Keratinocyte (primary cell): ENCODE measurements at places on chromosomes 5 and 9.

- DNase-seq = no peak
Observed at GRCh38 chr9:135330685-135331590, 148.6 kb upstream of the PPP1R26 start.

DNA sequence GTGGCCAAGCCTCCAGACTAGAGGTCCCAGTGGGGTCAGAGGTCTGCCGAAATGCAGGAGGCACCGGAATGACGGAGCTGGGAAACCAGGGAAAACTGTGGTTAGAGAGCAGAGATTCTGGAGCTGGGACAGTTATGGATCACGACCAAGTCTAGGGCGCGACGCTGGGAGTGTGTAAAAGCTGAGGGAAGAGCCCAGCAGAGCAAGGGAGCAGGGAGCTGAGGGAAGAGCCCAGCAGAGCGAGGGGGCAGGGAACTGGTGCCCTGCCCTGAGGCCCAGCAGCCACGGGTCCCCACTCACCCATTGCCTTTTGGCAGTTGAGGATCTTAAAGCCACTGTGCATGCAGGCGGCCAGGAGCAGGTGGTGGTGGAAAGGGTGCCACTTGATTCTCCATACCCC is 12.5 kb downstream of the MRPL41 start:
- no peak for DNase-seq

GRCh38 chr9:105912863-105913516 is 218.6 kb downstream of the TMEM38B start:
- peak; percentile 36 for DNase-seq

GRCh38 chr9:660227-660626 is 181.3 kb upstream of the DMRT1 start:
- no peak for DNase-seq

GRCh38 chr5:39197556-39197955 is 21.8 kb downstream of the FYB1 start:
- no peak for DNase-seq

- DNase-seq = no peak
Observed at GRCh38 chr9:463455-464171, 248.9 kb downstream of the DOCK8 start.

DNA sequence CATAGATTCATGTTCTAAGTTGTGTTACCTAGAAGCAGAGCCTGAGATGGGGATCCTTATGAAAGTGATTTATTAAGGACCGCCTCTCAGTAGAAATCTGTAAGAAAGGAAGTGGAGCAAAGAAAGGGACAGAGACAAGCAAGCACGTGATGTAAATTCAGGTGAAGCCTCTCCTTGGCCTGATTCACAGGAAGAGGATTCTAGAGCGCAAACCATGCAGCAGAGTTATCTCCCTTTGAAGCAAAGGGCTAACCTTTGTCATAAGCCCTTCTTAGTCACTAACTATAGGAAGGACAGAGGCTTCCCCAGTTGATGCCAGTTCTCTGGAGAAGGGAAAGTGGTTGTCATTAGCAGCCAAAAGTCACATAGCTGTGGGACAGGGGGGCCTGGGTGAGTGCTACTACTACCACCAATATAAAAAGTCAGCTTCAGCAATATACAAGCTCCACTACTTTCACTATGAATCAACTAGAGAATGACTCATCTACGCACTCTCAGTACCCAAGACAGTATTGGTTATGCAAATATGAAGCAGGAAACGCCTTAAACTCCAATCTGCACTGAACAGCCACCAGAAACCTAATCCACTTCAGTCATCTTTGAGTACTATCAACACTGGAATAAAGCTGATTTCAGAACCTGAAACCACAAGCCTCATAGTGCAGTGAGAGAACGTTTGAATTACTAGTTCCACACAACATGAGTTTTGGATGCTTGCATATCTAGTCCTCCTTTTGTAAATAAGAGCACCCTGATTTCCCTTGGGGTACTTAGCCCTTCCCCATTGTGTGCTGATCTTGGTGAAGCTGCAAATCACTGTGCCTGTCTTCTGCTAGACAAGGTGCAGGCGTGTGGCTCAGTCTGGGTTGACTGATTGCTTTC is 162.7 kb downstream of the ZNF608 start:
- DNase-seq = peak; percentile 9

DNA sequence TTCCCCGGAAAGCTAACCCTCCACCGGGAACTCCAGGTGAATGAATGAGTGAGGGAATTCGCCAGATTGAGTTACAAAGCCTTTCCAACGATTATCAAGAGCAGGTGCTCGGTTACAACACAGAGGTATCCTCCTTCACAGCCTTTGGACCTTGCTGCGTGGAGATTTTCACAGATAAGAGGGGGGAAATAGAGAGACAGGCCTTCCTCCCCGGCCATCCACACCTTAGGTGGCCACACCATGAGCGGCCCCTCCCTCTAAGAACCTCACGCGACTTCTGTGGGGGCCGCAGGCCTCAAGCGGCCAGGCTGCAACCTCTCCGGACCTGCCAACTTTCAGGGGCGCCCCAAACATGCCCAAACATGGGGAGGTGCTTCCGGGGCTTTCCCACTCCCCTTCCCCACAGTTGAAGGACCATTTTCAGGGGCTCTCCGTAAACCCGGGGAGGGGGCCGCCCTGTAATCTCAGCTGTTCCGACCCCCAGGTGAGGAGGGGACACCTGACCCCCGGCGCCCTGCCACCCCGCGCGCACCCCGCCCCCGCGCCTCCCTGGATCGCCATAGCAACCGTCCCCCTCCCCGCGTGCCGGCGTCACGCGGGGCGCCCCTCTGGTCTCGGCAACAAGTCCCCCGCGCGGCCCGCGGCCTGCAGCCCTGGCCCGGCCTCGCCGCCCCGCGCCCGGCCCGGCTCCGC is 603 bp downstream of the DENND1A start:
- no peak for DNase-seq

DNA sequence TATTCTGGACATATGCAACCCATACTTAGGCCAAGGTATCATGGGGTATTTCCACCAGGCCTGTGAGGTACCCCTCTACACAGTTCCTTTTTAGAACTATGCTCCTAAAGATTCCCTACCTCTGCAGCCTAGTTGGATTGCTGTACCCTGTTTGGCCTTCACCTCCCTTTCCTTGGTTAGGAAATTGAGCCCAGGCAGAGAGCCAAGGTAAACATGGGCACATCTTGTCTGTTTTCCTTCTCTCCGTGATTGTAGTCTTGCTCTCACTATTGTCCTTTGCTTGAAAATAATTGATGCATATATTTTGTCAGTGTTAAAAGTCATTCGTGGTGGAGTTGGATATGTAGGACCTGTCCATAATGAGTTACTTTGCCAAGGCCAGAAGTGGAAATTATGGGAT is 26.7 kb downstream of the BDP1 start:
- DNase-seq = no peak

- DNase-seq = no peak
Observed at GRCh38 chr9:71515107-71515506, 253.2 kb downstream of the CEMIP2 start.

GRCh38 chr5:167985373-167985772 is 306.1 kb upstream of the WWC1 start:
- no peak for DNase-seq

DNA sequence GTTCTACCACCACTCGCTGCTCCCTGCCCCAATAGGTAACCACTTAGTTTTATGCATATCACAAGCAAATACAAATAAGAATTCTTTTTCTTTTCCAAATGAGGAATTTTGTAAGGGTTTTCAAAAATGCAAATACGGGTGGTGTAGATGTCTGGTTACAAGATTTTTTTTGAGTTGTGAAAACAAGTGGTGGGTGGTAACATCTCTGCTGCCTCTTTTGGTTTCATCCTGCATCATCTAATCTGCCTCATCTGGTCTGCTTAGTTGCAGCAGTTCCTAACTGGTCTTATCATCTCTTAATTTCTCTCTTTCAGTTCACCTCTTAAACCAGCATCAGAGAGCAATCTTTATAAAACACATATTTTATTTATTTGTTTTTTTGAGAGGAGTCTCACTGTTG is 5.3 kb downstream of the NFX1 start:
- no peak for DNase-seq

GRCh38 chr5:53243403-53243802 is 133.8 kb upstream of the MOCS2 start:
- no peak for DNase-seq

- DNase-seq = no peak
Observed at GRCh38 chr9:16721972-16722371, 148.5 kb downstream of the BNC2 start.

- DNase-seq = no peak
Observed at GRCh38 chr5:150131978-150132694, 23.5 kb downstream of the PDGFRB start.

DNA sequence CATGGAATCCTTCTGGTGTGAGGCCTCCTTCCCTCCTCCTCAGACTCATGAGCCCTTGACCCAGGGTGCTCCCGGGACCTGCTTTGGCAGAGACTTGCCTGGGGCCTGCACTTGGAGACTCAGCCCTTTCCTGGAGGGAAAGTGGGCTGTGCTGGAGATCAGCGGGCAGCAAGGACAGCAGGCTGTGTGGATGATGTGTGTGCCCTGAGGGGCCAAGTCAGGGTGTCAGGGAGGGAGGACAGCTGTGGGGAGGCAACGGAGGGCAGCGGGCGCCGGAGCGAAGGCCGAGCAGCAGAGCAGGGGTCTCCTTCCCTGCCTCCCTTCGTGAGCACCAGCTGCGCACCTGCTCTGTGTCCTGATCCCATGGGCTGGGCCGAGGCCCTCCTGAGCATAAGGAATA is 6.1 kb upstream of the CSF2 start:
- no peak for DNase-seq

DNA sequence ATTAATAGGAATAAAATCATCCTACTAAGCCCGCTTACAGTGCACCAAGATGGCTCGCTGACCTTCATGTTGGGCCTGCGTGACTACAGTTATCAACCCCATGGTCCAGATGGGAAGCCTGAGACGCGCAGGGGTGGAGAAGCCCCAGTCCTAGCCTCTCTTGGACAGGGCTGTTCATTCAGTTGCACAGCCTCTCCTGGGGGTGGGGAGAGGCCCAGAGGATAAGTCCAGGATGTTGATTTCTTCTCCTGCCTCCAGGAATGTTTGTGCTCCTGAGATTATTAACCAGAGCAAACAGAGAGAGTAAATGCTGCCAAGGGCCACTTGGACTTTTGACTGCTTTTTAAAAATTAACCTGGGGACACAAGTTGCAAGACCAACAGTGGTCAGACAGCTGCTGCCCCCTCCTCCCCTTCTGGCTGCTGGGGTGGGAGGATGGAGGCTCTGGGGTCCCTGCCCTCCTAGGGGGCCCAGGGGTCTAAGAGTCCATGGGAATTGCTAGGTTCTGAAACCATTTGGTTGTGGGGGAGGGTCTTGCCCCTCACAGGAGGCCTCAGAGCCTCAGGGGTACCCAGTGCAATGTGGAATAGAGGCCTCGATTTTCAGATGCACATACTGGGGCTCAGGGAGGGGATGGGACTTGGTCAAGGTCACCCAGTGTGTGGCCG is 2.8 kb upstream of the AMBP start:
- DNase-seq = no peak

DNA sequence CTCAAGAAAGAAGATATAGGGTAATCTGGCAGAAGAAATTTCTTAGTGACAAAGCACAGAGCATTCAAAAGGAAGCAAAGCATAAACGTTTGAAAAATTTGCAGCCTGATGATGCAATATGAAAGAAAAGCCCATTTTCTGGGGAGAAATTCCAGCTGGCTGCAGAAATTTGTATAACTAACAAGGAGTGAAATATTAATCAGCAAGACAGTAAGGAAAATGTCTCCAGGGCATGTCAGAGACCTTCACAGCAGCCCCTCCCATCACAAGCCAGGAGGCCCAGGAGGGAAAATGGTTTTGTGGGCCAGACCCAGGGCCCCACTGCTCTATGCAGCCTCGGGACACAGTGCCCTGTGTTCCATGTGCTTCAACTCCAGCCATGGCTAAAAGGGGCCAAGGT is 359.4 kb downstream of the HINT1 start:
- DNase-seq = no peak

DNA sequence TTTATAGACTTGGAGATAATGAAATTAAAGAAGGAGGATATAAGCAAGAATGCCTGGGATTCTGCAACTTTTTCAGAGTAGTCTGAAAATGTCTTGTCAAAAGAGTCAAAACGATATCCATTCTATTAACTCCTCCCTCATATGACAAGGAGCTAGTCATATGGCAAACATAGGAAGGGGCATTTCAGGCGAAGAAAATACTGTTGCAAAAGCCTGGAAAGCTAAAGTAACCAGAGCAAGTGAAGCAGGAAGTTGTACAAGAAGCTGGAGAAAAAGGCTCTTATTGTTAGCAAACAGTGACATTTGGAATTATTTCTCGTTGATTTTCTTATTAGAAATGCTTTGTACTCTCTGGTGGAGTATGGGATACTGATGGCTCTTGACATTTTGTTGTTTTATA is 94.0 kb upstream of the PTPRD start:
- DNase-seq = no peak

DNA sequence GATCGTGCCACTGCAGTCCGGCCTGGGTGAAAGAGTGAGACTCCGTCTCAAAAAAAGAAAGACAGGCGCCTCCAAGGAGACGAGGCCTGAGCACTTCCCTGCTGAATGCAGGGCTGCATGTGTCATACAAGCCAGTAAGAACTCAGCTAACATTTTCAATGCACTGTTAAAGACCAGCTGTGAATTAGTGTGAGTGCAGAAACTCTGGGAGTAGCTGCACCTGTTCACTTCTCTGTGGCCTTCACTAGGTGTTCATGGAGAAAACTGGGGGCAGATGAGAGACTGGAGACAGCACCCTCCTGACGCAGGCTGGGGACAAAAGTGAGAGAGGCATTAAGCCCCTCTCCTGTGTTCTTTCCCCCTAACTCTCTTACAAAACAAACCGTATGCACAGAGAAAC is 41.8 kb downstream of the FBXO10 start:
- no peak for DNase-seq

DNA sequence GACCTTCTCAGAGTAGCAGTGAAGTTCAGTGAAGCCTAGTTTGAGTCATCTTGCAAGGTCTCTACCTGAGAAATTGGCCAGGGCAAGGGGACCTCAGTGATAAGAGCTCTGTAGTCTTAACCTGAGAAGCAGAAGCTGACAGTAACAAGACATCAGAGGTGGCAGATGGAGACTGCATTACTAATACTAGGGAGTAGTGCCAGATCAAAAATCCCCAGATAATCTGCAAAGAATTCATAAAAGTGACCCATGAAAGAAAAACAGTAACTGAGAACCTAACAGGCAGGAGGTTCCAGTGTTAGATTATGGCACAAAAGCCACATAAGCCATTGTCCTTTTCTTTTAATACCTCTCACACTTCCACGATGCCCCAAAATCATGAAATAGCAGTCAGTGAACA is 175.5 kb downstream of the MUSK start:
- DNase-seq = no peak

- DNase-seq = no peak
Observed at GRCh38 chr5:112795342-112795741, 57.7 kb downstream of the APC start.

GRCh38 chr9:72586388-72587130 is 65.2 kb downstream of the TMC1 start:
- peak; percentile 58 for DNase-seq

GRCh38 chr5:135158314-135158697 is 124.3 kb upstream of the PITX1 start:
- DNase-seq = no peak

DNA sequence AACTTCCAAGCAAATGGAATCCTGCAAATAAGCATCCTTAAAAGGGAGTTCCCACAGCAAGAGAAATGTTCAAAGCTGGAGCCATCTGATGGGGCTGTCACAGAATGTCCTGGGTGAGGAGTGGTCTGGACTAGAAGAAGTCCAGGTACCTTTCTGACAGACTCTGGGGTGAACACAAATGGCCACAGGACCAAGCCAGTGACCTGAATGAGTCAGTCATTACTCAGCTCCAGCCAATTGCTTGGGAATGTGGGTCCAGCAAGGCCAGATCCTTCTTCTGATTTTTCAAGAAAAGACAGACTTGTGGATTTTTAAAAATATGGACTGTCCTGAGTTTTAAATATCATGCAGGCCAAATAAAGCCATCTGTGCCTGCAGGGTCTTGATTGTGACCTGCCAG is 30.1 kb downstream of the GALNT10 start:
- DNase-seq = no peak

GRCh38 chr9:124239249-124240073 is 18.3 kb upstream of the NEK6 start:
- DNase-seq = no peak
